ENCODE measurements at places on chromosomes 5 and 9.

DNA sequence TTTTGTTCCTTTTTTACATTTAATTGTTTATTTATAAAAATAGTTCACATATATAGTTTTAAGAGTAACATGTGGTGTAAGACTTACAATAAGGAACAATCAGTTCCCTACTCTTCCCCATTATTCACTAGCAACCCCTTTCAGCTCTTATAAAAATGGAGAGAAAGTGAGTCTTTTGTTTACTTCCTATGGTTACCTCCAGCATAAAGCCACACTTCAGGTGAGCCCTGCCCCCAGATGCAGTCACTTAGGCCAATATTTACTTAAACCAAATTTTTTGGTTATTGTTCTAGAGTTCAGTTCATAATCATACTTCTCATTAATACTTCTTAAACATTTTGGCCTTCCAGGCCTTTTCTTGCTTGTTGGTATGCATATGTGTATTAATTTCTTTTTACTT lies 33.7 kb downstream of the UBE2R2 start:
- DNase-seq = no peak

DNA sequence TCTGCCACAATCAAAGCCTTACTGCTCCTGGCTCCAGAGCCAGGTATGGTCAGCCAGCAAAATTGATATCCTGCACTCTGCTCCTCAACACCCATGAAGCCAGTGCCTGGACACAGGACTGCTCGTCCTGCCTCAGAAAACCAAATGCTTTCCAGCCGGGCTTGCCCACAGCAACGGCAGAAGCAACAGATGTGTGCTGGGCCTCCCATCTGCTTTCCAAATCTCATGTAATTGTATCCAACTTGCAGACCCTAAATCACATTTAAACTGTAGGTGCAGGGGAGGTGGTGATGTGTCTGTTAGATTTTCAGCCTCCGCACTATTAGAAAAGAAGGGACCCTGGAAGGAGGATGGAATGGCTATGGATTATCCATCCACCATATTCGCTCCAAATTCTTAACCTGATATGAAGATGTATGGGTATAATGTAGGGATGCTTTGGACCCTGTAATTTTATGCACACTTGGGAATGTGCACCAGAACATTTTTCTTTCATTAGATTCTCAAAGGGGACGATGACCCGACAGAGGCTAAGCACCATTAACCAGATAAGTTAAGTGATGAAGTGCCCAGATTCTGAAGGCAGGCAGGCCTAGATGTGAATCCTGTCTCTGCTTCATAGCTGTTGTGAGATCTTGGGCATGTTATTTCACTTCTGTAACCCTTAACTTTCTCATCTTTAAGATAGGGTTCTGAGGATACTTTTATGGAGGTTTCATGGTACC lies 58.2 kb downstream of the EXOSC2 start:
- DNase-seq = no peak

- DNase-seq = no peak
These were observed 363.2 kb upstream of the SMC2 start for GRCh38 chr9:103730866-103731265.

- DNase-seq = no peak
These were observed 173.5 kb upstream of the ZNF608 start for GRCh38 chr5:124919747-124920525.

DNA sequence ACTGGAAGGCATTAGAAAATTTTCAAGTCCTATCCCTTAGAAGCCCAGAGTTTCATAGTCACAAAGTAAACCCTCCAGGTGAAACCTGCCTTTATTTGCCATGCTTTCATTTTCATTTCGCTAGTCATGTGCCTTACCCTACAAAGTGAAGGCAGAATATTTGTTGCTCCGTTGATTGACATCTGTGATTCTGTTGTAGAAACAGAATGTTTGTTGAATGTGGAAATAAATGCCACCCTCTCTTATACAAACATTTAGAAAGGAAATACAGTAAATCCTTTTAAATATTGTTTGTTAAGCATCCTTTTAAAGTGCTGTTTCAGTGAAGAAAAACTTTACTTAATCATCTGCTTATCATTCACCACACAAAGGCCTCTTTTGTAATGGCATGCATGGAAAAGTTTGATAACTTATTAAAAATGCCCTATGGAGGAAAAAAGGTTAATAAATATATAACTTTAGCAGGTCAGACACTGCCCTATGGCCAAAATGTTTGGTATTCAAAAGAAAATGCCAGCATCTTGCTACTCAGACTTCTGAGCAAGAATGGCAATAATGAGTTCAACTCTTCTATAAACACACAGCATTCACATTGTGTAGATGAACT lies 34.3 kb upstream of the CAST start:
- no peak for DNase-seq

Measured in activated CD4-positive, alpha-beta T cell treated with anti-CD3 and anti-CD28 coated beads for 24 hours (primary cell).